ENCODE measurements at places on chromosomes 1 and 21. TPM values are rescaled to one million over a fixed set of nuclear protein-coding genes. Genes with fewer than 3 reads are reported as not detected.

Gene KLF17
- not detected for total RNA-seq

GRCh38 chr1:174989536-174990220 is 10.1 kb upstream of the CACYBP start:
- peak; percentile 68 for DNase-seq

DNA sequence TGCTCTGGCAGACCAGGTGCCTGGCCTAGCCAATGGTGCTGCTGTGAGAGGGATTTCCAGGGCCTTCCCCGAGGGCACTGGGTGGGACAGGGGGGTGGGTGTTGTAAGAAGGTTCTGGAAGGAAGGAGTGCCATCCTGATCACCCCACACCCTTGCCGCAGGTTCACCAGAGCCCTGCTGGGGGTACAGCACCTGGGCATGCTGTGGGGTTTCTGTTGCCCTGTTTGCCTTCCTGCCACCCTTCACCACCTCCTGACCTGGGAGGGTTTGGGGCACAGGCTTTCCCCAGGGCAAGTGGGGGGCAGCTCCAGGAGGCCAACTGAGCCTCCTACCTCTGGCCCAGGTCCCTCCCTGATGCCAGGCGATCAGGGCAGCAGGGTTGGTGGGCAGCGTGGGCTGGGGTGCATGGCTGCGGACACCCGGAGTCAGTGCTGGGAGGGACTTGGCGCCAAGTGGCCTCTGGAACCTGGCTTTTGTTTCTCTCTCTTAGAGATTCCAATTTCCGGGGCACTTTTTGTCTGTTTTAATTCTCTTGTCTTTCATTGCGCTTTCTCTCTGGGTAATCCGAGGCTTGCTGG is 318.8 kb downstream of the PTPRU start:
- DNase-seq, result no peak

DNA sequence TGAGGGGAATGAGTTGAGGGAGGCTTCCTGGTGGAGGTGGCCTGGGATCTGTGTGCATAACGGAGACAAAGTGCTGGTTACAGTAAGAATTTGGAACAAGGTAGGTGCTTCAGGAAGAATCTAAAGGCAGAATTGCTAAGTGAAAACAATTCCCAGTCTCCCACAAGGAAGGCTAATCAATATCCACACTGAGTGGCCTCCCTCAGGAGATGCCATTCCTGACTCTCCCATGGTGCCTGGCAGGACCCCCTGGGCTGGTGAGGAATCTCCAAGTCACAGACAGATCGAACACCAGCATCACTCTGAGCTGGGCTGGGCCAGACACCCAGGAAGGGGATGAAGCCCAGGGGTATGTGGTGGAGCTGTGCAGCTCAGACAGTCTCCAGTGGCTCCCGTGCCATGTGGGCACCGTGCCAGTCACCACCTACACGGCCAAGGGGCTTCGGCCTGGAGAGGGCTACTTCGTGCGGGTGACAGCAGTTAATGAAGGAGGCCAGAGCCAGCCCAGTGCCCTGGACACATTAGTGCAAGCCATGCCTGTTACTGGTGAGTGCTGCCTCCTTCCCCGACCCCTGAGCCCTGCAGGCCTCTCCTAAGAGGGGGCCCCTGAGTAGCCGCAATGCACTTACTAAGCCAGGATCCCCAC is 30.7 kb downstream of the IGFN1 start:
- DNase-seq, result no peak

Data from psoas muscle (tissue), 8 donors.